Stimulated activated CD4-positive, alpha-beta T cell treated with anti-CD3 and anti-CD28 coated beads, Interleukin-15, amount 100 ng/mL, for 24 hours (primary cell): ENCODE measurements at places on chromosomes 13 and 19.

- DNase-seq, result no peak
Observed at GRCh38 chr13:35648201-35648600, 171.7 kb upstream of the MAB21L1 start.

DNA sequence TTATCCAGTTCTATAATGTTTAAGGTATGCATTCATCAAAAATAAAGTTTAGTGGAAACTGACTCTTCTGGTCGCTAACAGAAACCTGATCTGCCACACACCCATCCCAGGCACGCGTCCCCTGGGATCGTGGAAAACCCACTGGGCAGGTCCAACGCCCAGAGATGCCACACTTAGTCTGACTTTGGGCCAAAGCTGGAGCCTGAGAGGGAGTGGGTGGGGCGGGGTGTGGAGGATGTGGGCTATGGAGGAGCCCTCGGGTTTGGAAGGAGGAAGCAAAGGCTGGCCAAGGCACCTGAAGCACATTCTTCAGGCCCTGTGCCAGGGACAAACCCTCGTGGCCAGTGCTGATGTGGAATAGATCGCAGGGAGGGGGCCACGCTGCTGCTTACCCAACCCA, 2.5 kb downstream of the IGFL1 start:
- no peak for DNase-seq

- DNase-seq, result peak; percentile 71
Observed at GRCh38 chr13:30865123-30866049, 40.7 kb upstream of the MEDAG start.

- DNase-seq, result no peak
Observed at GRCh38 chr13:37127691-37128241, 22.3 kb upstream of the CSNK1A1L start.

DNA sequence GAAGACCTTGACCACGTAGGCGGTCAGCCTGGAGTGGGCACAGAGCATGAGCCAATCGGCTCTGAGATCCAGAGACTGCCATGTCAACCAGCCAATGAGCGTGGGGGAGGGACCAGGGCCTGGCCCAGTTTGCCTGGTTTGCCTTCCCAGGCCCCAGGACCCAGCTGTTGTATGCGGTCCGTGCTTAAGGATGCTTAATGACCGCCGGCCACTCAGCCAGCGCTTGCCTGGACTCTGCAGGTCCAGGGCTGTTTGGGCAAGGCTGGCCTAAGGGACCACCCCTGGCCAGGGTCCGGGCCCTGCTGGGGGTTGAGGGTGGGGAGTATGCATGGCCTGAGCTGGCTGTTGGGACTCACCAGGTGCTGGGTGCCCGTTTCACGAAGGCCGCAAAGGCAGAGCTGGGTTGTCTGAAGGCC, 23.1 kb upstream of the TNFSF14 start:
- no peak for DNase-seq

DNA sequence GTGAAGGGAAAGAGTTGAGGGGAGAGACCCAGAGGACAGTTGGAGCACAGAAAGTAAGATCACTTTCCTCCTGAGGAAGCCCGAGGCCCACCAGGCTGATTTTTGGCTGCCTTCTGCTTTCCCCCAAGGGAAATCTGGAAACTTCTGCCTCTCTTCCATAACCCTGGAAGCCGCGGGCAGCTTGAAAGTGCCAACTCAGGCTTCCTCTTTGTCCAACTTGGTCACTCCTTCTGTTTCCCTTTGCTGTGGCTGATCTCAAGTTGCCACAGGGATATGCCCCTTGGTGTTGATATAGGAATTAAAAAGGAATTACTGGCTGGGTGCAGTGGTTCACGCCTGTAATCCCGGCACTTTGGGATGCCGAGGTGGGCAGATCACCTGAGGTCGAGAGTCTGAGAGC, 5.7 kb upstream of the CD70 start:
- no peak for DNase-seq

GRCh38 chr19:18865973-18866799, 29.8 kb downstream of the CERS1 start:
- peak; percentile 69 for DNase-seq

DNA sequence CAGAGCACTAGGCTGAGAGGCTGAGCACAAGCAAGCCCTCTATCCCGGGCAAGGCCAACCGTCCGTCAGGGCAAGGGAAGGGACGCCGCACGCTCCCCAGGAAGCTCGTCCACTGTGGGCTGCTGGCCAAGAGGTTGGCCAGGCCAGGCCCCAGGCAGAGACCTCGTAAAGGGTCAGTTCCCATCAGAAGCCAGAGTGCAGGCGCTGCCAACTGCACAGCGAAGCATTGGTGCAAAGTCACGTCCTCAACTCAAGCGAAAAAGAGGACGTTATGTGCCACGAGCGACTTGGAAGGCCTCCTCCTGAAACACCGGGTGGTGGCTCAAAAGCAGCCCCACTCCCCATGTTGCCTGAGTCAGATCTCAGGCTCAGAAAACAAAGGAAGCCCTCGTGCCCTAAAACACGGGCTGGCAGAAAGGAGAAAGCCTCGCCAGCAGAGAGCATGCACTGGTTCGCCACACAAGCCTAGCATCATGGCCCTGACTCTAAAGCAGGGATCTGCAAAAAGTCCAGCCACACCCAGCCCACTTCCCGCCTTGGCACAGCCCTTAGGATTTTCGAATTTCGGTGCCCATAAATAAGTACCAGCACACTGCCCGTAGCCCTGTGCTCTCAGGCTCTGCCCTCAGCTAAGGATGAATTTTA, 4.7 kb downstream of the AKAP8 start:
- no peak for DNase-seq

DNA sequence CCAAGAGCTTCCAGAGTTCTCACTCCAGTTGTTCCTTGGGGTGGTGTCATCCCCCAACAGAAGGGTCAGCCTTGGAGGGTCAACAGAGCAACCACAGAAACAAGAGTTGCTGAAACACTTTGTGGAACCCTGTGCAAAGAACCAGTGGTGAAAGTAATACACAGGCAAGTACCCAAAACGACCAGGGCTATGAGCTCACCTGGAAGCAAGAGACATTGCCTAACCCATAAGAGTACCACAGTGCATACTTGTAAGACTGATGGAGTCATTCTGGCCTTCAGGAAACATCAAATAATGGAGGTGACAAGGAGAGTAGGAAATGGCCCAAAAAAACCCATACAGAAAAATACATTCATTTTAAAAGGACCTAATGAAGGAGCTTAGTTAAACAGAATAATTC, 184.3 kb upstream of the TSC22D1 start:
- no peak for DNase-seq

- DNase-seq, result peak; percentile 25
Observed at GRCh38 chr19:57559008-57559403, 657 bp downstream of the ZNF550 start.

DNA sequence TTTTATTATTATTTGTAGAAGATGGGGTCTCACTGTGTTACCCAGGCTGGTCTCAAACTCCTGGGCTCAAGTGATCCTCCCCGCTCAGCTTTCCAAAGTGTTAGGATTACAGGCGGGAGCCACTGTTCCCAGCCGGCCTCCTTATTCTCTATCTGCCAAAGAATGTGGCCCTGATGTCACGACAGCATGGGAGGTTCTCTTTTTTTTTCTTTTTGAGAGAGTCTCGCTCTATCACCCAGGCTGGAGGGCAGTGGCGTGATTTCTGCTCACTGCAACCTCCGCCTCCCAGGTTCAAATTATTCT, 23.5 kb downstream of the CARM1 start:
- no peak for DNase-seq

DNA sequence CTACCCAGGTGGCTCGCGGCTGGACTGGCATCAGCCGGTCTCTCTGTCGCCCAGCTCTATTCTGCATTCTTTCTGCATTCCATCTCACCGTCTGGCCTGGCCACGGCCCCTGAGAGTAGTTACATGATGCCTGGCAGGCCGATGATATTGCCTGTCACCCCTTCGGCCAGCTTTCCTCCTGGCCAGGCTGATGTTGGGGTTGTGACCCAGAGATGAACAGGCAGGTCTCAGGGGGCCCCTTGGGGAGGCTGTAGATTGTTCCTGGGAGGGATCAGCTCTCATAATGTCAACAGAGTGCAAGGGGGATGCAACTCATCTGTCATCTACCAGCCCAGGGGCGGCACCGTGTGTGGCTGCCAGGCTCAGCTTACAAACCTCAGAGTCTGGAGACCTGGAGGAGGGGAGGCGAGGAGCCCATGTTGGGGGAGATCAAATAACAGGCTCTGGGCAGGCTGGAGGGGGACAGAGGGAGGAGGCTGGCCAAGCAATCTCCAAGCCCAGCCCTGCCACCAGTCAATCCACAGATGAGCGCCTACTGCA, 13.6 kb upstream of the FBXO17 start:
- no peak for DNase-seq

GRCh38 chr19:44202470-44202869, 9.9 kb upstream of the ZNF227 start:
- no peak for DNase-seq

GRCh38 chr13:93714171-93714570, 487.6 kb downstream of the GPC6 start:
- no peak for DNase-seq

GRCh38 chr19:6070720-6071485, 39.4 kb downstream of the RFX2 start:
- no peak for DNase-seq

DNA sequence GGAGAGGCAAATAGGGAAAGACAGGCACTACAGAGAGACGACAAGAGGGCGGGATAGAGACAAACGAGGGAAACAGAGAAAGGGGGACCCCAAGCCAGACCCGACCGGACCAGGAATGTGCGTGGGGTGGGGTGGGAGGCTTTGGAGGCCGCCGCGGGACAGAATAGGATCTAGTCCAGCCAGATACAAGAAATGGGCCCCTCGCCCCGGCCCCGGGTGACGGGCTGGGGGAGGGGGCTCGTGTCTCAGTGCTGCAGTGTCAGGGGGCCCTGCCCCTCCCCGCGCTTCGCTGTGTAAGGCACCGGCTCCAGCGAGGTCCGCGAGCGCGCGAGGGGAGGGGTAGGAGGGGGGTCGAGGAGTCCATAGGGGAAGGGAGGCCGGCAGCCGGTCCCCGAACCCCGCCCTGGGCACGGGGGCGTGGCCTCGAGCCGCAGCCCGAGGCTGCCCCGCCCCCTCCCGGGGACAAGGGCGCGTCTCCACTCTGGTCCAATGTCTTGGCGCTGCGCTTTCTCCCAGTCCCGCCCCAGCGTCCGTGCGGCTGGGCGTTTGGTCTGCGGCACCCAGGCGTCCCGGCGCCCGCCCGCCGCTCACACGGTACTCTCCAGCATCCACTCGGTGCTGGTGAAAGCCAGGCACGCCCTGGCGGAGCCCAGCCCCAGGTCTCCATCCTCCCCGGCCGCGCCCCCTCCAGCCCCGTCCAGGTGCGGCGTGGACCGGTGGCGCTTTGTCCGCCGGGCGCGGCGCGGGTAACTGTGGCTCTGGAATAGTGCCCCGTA, 11.0 kb downstream of the IFNL1 start:
- DNase-seq, result no peak

DNA sequence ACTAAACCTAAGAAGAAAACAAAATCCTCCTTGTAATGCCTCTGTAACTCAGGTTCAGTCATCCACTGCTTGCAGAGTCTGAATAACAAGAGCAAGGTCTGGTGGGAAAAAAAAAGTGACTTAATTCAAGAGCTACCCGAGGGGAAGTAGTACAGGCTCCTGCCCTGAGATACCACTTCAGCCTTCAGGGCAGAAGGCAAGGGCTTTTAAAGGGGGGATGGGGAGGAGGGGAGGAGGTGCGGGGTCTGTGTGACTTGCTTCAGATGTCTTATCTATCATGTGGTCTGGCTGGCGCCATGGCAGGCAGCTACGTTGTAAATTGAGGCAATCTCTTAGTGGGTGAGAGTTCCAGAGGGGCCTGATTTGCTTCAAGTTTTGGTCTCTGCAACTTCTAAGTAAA, 66.7 kb downstream of the LRRC63 start:
- no peak for DNase-seq

DNA sequence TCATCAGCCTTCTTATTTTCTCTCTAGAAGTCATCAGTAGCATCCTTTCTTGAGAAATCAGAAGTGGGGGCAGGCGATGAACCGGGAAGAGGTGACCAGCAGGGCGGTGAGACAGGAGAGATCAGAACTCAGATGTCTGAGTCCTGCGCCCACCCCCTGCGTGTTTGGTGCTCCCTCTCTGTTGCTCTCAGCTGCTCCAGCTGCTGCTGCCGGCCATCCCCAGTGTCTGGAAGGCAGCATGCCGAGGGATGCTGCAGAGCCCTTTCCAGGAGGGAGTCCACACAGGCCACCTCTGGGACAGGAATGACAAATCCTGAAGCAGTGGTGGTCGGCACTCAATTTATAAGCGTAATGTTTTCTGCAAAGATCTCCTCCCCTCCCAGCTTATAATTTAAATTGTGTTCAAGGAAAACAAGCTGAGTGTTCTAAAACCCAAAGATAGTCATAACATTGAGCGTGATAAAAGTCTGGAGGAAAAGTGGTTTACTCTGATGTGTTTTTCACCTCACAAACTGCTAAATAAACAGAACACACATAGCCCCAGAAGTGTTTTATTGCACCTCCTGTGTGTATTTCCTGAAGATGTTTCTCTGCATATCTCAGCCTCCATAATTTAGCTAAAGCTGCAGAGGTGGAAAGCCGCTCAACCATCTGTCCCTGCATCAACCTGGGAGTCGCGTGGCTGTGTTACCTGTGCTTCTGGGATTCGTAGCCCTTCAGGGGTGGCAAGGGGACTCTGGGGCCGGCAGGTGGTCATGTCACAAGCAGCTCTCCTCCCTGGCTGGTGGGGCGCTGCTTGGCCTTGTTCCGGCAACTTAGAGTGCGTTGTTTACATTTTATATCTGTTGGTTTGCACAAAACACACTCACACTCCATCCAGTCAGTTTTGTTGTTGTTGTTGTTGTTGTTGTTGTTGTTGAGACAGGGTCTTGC, 191.2 kb downstream of the USP12 start:
- no peak for DNase-seq
